Suprapubic skin (tissue), 4 donors: ENCODE measurements at places on chromosomes 2 and 18. TPM values are rescaled to one million over a fixed set of nuclear protein-coding genes. Genes with fewer than 3 reads are reported as not detected.

Gene HEATR5B
- 53.1 TPM for total RNA-seq

Gene ABCG8
- total RNA-seq: not detected

Gene GPAT2
- total RNA-seq: 1.5 TPM

Gene UGT1A9
- not detected for total RNA-seq

Gene TRAK2
- total RNA-seq: 14.3 TPM

Gene COA5
- total RNA-seq: 22.9 TPM

Gene NCOA1
- total RNA-seq: 40.5 TPM

Gene GALR1
- total RNA-seq: not detected

Gene NLRC4
- total RNA-seq: 0.17 TPM

Gene MLPH
- 27.2 TPM for total RNA-seq

Gene IL36G
- total RNA-seq: 20.2 TPM

Gene EHD3
- total RNA-seq: 4.6 TPM

GRCh38 chr2:215750763-215751162 is 262.6 kb downstream of the MREG start:
- DNase-seq: no peak

DNA sequence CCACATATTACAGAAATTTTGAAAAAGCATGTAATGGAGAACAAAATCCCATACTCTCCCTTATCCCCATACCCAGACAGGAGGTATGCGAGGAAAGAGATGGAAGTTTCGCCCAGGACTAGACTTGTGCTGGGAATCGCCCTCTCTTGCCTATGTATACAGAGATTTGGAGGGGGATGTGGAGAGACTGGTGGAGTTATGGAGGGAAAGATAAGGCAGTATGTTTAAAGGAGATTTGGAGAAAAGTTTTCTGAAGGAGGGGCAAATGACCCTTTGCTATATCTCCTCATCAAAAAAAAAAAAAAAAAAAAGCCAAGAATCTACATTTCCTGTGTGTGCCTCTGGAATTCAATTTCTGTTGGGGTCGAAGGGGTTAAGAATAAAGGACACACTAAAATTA is 75.3 kb downstream of the MERTK start:
- no peak for DNase-seq

DNA sequence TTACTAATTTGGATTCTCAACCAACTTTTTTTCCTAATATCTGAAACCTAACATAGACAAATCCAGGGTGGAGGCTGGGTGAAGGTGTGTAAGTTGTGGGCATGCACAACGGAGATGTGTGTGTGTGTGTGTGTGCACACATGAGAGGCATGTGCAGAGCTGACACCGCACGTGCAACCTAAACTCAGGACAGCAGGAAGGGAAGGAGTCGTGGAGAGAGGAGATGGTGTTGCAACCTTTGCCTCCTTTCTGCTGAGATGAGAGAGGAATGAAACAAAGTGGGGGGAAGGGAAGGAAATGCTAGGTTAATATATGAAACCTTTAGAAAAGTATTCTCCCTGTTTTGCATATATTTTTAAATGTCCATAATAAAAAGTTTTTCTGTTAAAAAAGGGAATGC is 64.7 kb downstream of the KCTD1 start:
- DNase-seq: no peak

DNA sequence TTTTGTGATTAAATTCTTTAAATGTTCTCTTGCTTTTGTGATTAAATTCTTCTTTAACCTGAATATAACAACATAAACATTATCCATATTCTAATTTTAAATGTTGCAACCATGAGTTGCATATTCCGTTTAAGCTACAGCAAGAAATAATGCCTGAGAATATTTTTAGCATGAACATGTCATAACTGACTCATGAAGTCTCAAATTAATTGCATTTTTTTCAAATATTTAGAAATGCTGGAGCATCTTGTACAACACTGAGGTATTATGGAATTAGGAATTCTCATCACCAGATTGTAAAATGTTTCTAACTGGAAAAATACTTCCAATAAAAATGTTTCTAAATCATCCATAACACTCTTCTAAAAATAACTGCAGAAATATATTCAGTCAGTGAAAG is 14.7 kb downstream of the ROCK2 start:
- no peak for DNase-seq

- DNase-seq: peak; percentile 78
Observed at GRCh38 chr18:58044370-58045241, 580 bp downstream of the NEDD4L start.

DNA sequence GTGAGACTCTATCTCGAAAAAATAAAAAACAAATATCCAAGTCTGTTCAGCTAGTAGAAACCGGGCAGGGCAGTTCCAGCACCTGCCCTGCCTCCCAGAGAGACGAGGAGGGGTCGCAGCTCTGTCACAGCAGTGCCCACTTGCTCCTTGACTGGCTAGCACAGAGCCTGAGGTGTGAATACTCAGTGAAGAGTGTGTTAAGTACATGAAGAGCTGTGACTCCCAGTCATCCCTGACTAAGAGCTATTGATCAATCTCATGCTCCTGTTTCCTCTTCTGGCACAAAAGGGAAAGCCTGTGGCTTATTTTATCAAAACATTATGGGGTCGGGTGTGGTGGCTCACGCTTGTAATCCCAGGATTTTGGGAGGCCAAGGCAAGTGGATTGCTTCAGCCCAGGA is 83.0 kb upstream of the FZD7 start:
- DNase-seq: no peak

DNA sequence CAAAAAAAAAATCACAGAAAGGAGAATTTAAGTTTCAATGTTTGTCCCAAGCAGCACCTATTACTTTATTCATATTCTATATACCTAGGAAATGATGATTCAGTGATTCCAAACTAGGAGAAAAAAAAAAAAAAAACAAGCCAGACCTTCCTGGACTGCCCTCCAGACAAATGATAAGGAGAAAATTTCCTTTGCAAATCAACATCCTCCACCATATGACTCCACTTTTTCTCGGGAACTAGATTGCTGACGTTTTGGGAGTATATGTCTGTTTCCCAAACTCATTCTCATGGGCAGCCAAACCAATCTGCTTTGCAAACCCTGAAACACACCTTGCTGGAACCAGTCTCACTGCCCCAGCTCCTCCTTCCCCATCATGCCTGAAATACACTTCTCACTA is 16.8 kb downstream of the AP1S3 start:
- DNase-seq: no peak

DNA sequence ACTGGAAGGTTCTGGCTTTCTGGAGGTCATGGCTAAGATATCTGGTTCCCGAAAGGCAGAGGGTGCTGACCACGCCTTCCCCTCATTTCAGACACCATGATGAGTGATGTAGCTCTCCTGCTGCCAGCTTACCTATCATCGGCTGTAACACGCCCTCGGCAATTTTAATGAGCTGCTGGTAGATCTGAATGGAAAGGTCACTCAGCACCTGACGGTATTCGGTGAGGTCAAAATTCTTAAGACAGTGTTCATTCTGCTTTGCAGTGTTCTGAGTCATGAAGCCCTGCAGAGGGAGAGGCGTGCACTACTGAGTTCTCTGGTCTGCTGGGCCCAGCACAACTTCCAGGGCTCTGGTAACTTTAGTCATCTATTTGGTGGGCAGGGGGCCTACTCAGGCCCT is 25.7 kb upstream of the ACAA2 start:
- DNase-seq: no peak

DNA sequence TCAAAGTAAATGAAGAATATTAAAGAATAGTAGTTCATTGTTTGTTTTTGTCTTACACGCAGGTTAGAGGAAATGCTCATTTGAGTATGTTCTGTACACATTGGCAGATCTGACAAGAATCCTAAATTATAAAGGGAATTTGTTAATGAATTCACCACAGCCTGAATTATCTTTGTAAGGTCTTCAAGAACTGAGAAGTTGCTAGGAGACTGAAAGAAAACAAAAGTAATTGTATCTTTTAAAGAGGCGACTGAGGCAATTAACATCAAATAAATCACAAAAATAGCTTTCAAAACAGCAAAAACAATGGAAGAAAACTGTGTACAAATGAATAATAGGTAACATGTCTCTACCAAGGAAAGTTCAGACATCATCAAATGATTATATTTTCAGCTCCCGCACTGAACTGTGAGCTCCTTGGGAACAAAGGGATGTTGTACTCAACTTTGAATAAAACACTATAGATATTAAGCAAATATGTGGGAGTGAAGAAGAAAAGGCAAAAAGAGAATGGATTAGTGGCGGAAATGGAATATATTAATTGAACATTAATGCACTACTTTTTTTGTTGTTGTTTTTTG is 51.7 kb upstream of the ATIC start:
- no peak for DNase-seq

DNA sequence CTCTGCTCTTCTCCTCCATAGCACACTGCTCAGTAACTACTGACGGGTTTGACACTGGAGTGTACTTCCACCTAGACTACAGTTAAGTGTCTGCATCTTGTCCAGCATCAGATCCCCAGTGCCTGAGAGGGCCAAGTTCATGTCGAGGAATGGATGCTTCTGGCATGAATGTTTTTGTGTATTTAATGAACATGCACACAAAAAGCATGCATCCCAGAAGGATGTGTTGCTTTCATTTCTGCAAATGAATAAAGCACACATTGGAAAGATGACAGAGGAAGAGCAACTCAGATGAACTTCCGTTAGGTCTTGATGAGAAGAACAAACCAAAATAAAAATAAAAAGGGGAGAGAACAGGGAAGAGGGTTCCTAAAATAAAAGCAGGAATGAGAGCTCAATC is 27.9 kb downstream of the C2orf49 start:
- DNase-seq: no peak

DNA sequence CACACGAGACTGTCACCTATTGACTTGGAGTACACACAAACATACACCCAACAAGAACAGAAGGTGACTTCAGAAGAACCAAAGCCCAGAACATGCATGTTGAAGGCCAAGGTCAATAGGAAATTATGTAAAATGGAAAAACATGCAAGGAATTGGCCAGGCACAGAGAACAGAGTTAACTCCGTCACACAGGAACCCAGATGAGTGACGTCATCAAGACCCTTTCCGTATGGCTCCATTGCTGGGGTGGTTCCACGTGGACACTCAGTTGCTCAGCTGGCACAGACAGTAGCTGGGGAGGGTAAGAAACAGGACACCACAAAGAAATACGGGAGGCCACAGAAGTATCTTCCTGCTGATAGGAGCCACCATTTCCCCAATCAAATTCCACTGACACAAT is 18.4 kb downstream of the SOX11 start:
- no peak for DNase-seq

- DNase-seq: no peak
Observed at GRCh38 chr18:55863876-55864275, 275.9 kb upstream of the TCF4 start.

DNA sequence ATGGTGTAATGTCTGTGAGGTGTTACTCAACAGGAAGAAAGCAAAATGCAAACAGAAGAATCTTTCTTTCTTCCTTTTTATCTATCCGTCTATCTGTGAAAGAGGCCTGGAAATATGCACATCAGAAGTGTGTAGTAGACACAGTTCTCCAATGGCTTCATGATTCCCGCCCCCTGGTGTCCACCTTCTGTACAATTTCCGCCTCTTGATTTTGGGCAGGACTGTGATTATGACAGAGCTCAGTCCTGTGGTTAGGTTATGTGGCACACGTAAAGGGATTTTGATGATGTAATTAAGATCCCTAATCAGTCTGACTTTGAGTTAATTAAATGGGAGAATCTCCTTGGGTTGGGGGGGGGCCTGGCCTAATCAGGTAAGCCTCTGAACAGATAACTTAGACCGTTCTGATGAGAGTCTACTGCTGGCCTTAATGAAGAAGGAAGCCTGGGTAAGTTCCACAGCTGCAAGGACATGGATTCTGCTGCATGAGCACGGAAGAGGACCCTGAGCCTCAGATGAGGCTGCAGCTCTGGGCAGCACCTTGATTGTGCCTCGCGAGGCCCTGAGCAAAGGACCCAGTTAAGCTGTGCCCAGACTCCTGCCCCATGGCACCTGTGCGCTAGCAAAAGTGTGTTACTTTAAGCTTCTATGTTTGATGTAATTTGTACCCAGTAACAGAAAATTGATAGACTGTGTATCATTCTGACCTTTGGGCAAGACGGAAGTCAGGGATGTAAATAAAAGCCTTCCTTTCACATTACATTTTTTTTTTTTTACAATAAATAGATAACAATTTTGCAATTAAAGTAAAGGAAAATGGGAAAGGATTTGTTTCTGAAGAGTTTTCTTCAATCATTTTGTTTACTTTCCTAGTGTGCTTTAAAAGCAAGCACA is 11.3 kb upstream of the KCNF1 start:
- DNase-seq: no peak

DNA sequence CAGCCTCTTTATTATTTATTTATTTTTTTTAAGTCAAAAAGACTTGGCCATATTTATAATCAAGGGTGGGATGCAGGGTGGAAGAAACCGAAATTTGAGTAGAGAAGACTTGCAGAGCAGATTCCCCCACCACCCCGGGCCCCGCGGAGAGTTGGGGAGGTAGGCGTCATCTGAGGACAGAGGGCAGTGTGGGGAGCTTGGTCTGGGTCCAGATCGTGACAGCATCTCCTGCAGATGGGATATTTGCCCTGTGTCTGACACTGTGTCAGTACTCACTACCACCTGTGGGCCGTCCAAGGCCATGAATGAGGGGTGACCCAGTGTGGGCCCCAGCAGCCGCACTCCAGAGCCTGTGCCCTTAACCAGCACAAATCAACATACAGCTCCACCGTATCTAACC is 10.5 kb upstream of the PRELID3A start:
- no peak for DNase-seq

DNA sequence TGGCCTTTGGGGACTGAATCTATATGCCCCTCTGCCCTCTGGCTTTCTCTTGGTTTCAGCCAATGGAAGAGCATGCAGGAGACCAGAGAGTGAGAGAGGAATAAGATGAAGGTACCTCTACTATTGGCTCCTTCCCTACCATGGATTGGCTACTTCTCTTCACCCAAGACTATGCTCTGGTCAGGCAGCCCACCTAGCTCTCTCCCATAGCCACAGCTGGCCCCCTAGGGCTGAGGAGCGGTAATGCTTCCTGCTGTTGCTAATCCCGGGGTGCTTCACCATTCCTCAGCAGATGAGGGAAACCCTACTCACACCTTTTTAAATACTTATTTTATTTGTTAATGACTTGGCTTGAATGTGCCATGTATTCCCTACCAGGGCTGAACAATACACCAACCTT is 142.4 kb downstream of the MREG start:
- no peak for DNase-seq

DNA sequence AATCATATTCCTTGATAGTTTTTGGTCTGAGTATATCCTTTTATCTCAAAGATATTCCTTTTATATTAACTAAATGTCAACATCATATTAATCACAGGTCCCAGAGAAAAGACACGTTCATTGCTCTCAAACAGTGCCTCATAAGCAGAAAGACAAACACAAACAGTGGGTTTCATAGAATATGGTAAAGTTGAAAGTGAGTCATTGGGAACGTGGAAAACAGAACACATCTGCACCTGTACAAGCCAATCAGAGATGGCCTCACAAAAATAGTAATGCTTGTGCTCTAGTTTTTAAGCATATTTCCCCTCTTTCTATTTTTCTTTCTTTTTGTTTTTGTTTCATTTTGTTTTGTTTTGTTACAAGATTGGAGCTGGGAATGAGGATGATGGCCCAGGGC is 328.4 kb upstream of the MAP2 start:
- DNase-seq: no peak

- DNase-seq: no peak
Observed at GRCh38 chr2:744088-744487, 66.9 kb upstream of the TMEM18 start.

- no peak for DNase-seq
Observed at GRCh38 chr18:23401400-23402347, 51.4 kb upstream of the RIOK3 start.
